ENCODE measurements at places on chromosomes 16 and 17.

- no peak for DNase-seq
Measured at GRCh38 chr16:85570735-85571562, 42.2 kb upstream of the GSE1 start.

DNA sequence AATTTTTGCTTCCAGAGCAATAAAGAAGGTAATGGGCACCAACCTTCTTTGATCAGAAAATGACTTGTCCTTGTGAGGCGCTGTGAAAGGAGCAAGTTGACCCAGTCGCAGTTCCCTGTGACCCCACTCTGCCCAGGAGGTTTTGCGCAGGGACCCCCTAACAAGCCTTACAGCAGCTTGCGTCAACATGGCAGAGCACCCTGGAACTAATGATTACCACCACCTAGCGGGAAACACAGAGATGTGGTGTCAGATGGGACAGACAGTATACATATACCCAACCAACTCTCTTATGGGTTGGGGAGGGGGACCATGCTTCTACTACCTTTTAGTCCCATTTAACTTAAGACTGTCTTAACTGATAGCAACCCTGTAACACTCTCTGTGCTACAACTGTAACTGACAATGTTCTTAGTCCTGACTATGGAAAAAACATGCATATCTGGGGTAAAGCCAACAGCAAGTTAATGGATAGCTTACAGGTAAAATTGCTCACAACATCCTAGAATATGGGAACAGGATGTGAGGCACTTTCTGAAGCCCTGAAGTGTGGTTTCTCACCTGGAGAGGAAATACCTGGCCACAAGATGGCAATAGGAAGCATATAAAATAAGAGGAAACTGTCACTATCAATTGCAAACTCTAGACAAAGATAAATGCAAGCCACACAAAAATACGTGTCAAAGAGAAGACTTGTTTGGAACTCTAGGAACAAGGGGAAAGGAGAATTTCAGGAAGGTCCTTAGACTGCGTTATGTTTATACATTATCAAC is 3.0 kb downstream of the KARS1 start:
- no peak for DNase-seq

GRCh38 chr16:89700649-89701424 is 668 bp downstream of the SPATA2L start:
- DNase-seq = no peak

DNA sequence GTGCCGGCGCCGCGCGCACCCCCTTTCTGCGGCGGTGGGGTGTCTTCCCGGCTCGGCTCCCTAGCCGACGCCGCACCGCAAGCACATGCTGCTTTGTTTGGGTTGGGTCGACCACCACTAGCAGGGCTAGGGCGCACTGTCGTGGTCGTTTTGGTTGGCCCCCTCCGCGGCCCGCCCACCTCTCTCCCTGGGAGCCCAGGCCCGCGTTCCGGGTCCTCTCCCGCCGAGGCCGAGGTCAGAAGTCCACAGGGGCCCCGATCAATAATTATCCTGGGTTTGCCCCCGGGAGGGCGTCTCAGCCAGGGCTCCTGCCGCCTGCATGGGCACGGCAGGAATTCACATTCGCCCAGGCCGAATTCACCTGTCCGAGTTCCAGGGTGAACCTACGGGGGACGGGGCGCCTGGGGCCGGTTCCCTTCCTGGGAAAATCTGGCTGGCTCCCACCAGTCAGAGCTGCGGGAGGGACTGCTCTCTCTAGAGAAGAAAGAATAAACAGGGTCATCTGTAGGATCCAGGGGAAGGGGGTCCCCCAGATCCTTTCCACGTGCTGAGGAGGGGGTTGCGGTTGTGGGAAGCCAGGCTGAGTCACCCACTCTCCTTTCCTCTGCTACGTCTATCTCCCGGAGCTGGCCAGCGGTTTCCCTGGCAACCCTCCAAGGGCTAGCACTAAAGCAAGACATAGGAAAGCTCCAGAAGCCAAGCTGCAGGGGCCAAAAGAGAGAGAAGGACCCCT is 584 bp upstream of the STAT5B start:
- no peak for DNase-seq

GRCh38 chr17:78304549-78305037 is 55.3 kb downstream of the SOCS3 start:
- DNase-seq = no peak

- no peak for DNase-seq
Measured at GRCh38 chr17:1783834-1784611, 22.2 kb downstream of the SERPINF1 start.

- DNase-seq = no peak
Measured at GRCh38 chr17:30290077-30290476, 1.7 kb downstream of the BLMH start.

DNA sequence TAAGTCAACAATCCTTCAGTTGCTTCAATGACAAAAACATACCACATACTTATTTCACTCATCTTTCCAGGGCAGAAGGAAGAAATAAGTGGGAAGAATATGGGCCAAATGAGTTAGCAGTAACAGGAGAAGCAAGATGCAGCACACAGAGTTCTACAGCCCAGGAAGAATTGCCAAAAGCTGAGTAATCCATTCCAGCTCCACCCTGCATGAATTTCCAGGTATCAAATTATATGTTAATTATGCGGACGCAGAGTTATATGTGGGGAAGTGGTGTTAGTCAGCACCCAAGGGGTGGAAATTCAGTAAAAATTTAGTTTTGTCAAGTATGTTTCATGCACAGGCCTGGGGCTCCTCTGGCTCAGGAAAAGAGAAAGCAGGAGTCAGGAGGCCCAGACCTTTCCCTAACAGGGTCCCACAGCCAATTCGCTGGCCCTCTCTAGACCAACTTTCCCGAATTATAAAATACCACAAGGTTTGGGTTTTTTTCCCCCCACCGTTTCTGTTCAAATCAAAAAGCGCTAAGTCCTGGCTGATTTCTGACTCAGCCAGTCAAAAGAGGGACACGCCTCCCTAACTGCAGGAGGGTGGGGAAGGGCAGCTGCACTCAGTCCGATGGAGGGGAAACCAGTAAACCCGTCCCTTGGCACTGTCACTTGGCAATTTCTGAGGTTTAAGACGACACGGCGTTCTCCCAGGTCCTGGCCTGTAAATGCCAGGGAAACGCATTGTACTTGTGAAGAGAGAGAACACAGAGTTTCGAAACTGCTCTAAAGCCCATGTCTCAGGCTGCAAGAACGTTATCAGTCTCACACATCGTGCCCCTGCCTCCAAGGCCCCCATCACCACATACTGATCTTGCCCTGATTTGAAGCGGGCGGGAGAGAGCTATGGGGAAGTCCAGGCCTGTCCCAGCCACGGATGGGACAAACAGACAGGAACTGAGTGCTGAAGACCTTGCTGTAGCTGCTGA is 58.1 kb downstream of the ZFHX3 start:
- peak; percentile 88 for DNase-seq

GRCh38 chr16:69555437-69555836 is 10.3 kb upstream of the NFAT5 start:
- DNase-seq = no peak

GRCh38 chr17:82703935-82704865 is 5.7 kb upstream of the RAB40B start:
- no peak for DNase-seq

DNA sequence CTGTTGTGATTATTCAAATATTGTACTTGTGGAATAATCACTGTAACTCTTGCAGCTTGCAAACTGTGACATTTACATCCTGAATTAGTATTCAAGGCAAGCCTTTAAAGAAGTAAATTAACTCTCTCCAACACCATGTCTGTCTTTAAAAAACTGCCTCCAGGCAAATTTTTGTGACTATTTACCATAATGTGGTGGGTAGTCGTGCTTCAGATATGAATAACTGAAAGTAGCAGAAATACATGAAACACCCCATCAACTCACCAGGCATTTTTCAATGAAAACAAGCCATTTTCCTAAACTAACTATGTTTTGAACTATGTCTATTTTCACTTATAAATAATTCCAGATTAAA is 217.4 kb upstream of the PSMD7 start:
- no peak for DNase-seq

- no peak for DNase-seq
Measured at GRCh38 chr16:28014851-28015250, 48.7 kb downstream of the GSG1L start.

GRCh38 chr17:5355421-5356129 is 63.9 kb downstream of the NUP88 start:
- no peak for DNase-seq

Data from HS-5 (cell line).